ENCODE measurements at places on chromosomes 13 and 19.

DNA sequence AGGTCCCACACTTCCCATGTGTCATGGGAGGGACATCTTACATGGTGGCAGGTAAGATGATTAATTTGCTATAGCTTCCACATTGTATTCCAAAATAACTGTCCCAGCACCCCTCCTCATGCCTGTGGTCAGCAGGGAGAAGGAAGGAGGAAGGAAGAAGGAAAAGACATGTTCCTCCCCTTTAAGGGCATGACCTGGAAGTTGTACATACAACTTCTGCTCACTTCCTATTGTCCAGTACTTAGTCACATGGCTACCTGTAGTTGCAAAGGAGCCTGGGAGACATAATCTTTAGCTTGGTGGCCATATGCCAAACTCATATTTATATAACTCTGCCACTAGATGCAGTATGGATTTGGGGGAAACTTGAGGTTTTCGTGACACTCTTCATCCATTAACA is 17.6 kb upstream of the CASP14 start:
- no peak for DNase-seq

GRCh38 chr19:16928916-16929315 is 40.1 kb downstream of the F2RL3 start:
- DNase-seq = no peak

DNA sequence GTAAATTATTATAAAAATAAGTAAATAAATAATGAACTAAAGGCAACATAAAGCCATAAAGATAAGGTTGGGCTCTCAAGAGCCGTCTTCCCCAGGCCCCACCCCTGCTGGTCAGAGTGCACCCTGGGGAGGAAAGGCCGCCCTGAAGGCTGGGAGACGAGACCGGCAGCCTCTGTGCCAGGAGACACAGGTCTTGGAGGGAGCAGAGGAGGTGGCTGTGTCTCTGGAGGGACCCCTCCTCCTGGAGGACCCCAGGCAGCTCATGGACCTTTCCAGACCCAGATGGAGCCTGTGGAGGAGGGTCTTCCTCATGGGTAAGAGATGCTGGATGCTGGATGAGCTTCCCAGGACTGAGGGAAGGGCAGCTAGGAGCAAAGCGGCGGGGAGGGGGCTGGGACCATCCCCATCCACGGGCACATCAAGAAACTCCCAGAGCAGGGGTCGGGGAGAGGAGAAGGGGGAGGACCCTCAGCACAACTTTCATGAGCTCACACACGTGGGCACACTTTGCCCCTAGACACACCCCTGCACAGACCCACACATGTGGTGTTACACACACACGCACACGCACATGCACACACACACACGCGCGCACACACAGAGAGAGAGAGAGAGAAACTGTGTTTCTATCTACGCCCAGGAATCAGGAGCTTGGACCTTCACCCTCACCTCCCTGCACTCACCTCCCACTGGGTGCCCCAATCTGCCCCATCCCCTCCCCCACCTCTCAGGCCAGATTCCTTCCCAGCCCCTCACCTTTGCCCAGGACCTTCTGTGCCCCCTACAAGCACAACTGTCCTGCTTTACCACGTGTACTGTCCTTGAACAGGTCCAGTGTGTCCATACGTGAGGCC is at the start of gene CEACAM18:
CEACAM18 (plus strand) TSS at position 159 of the 854 bp plus-strand sequence.
- no peak for DNase-seq

DNA sequence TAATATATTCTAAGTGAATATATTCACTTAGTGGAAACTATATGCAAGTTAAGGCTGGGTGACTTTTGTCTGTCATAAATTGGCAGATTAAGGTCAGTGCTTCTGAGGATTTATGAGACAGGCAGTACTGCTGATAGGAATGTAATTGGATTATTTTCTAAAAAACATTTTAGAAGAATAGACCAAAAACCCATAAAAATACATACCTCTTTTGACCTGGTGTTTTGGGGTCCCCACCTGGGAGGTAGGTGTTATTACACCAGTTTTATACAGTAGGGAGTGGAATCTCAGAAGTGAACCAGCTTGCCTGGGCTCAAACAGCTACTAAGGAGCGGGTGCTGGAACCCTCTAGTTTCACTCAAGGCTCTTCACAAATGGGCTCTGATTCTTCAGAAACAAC is 25.3 kb downstream of the COG3 start:
- no peak for DNase-seq

GRCh38 chr13:100434010-100434763 is 154.4 kb downstream of the GGACT start:
- peak; percentile 67 for DNase-seq

DNA sequence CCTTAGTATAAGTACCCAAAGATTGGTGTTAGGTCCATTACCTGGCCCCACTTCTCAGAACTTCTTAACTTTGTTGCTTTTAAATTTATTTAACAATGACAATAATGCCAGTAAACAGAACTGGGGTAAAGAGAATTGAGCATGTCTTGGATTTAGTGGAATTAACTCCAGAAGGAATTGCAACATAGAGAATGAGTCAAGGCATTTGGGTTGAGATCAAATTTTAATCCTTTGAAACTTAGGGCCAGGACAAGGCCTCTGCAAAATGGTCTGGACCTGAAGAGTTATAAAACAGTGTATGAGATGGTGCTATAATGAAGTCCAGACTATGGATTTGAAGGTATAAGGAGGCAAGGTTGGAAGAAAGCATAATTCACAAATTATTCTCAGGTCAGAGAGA is 1030.4 kb downstream of the SLITRK5 start:
- no peak for DNase-seq

DNA sequence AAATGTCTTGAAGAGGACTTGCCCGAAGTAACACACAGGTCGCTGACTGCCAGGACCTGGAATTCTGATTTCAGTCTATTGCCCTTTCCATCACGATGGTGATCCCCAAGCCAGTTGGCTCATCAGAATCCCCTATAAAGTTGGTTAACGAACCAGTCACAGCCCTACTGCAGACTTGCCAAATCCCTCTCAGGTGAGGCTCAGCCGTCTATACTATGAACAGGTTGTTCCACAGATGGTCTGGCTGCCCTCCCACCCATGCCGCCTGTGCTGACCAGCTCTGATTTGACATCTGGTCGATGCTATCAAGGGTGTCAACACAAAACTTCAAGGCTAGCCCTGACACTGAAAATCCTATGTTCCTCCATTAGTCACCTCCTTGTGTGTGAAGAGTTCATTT is 90.0 kb downstream of the RNASEH2B start:
- no peak for DNase-seq

Measured in T-helper 1 cell (primary cell).